Osteocyte (in vitro differentiated cells): ENCODE measurements at places on chromosomes 12 and 14. TPM values are rescaled to one million over a fixed set of nuclear protein-coding genes. Genes with fewer than 3 reads are reported as not detected.
A peak's percentile ranks its signal among the peaks of the same experiment; 100 is the strongest.

GRCh38 chr12:24954261-24954660, 5.4 kb upstream of the BCAT1 start:
- DNase-seq: no peak

- DNase-seq: peak; percentile 89
Observed at GRCh38 chr12:13135371-13136178, 32.1 kb upstream of the GSG1 start.

Gene SMCO3
- not detected in 2 replicates for total RNA-seq

Gene OR4E2
- total RNA-seq: not detected in 2 replicates

DNA sequence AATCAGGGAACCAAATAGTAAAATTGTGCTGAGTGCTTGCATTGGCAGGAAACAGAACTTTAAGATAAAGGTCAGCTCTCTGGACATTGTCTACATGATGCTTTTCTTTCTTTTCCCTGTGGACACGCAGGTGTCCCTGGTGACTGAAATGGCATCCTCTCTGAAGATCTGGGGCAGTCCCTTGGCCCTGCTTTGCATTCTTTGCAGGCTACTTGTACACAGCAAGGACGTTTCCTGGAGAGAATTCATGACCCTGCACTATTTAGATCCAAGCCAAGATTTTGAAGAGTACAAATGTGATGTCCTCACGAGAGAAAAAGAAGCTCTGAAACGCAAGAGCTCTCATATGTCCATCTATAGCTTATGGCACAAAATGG, 11.3 kb upstream of the EDDM3A start:
- no peak for DNase-seq

Gene HOXC12
- total RNA-seq: not detected in 2 replicates

GRCh38 chr14:51783765-51784164, 76.6 kb upstream of the GNG2 start:
- no peak for DNase-seq

DNA sequence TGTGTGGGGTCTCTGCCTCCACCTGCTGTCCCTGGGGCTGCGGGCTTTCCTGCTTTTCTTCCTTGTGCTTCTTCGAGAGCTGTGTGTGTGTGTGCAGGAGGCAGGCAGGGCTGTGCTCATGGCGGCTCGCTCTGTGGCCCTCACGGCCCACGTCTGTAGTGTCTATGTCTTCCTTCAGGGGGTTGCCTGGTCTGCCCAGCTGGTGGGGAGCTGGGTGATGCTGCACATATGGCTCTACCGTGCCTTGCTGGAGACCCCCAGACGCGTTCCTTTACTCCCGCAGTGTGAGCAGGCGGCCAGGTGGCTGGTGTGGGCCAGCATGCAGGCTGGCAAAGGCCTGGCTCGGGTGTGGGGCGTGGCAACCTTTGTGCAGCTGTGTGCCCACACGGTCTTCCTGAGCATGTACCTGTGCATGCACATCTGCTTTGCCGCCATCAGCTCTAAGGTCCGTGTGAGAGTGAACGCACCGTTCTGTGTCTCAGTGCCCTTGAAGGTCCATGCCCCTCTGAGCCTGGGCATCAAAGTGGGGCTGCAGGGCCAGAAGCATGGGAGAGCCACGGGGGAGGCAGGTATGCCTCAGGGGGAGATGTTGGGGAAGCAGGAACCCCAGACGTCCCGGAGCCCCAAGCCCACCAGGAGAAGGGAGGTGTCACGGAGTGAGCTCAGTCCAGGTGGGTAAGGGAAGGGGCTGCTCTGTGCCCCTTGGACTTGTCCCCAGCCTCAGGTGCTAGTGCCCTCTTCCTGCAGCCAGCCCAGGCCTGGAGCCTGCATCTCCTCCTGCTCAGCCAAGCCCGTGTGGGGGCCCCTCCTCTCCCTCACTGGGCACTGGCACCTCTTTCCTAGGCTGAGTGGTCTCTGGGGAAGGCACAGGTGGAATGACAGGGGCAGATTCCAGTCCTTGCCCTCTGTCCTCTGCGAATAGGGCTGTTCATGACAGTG, 26.4 kb downstream of the CLSTN3 start:
- no peak for DNase-seq

GRCh38 chr12:57199191-57199590, 17.4 kb upstream of the NXPH4 start:
- DNase-seq: no peak

Gene SLCO1B1
- not detected in 2 replicates for total RNA-seq

Gene PLEKHH1
- total RNA-seq: 0.50 and 1.0 TPM in 2 replicates

Gene PLEK2
- total RNA-seq: not detected in 2 replicates

Gene GARIN6
- not detected in 2 replicates for total RNA-seq

DNA sequence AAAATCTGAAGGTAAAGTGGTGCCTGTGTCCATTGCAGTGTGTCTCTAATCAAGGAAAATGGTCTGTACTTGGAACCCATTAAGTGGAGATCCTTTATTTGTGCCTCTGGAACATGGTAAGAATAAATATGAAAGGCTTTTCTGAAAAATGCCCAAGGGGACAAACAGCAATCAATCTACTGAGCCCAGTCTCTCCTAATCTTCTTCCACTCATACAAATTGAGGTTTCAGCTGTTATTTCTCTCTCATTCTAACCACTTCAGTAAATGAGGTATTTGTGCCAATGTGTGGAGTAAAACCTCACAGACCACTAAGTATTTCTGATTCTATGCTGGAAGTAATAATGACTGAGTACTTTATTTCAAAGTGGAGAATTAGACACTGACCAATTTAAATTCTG, 82.3 kb upstream of the ST8SIA1 start:
- no peak for DNase-seq

GRCh38 chr14:64928239-64929013, 14.1 kb downstream of the GPX2 start:
- no peak for DNase-seq

DNA sequence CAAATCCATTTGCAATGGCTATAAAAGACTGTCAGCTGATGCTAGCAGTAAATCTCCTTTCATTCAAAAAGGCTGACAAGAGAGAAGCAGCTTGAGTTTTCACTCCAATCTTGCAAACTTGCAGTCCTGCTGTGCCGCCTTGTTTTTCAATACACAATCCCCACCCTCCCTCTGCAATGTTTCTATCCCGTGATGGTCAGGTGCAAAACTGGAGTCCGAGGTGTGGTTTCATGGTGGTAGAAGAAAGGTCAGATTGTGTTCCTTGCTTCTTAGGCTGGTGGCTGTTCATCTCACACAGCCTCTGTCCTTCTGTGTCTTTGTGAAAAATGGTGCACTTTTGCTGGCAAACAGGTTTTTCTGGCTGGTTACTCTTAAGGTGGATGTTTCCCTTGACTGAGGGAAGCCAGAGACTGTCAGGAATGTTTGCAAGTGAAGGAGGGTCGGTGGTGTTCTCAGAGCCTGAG, 27.7 kb upstream of the TBX3 start:
- DNase-seq: no peak

DNA sequence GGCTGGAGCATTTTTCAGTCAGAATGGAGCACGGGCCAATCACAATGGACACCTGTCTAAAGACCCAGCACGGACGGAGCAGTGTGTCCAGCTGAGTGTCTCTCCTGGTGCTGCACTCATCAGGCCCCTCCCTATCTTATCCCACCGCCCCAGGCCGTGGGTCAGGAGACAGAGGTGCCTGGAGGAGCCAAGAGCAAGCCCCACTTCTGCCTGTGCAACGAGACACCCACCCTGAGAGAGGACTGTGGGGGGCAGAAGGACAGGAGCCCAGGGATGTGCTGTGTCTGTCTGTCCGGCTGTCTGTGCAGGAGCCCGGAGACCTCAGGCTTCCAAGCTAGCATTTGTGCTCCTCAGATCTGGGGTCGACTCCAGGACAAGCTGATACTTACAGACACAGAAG, 69.6 kb upstream of the SFSWAP start:
- DNase-seq: no peak

Gene TAS2R46
- total RNA-seq: 1.3 and 1.5 TPM in 2 replicates

Gene SERPINA5
- 0.16 TPM in 1 of 2 replicates, not detected in the other for total RNA-seq

Gene LPAR5
- total RNA-seq: 0.32 and 0.50 TPM in 2 replicates

DNA sequence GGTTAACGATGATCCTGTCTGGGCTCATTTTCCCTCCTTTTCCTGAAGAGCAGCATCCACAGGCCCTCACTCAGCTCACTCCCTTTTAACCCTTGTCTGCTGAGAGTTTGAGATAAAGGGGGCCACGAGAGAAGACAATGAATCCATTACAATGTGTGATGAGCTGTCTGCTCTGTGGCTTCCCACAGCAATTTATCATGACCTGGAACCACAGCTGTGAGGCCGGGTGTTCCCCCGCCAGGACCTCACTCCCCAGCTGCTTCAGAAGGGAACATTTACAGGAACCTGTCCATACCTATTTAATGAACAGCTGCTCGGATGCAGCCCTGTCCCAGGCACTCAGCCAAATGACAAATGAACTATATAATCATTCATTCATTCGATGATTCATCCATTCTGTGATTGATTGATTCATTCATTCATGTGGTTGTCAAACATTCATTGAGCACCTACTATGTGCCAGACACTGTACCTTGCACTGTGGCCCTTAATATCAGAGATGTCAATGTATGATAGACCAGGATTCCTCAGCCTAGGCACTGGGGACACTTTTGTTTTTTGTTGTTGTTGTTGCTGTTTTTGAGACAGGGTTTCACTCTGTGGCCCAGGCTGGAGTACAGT, 18.5 kb upstream of the P2RX7 start:
- no peak for DNase-seq

Gene LTB4R
- 10.0 and 11.3 TPM in 2 replicates for total RNA-seq

Gene PAX9
- total RNA-seq: 3.9 and 4.6 TPM in 2 replicates

DNA sequence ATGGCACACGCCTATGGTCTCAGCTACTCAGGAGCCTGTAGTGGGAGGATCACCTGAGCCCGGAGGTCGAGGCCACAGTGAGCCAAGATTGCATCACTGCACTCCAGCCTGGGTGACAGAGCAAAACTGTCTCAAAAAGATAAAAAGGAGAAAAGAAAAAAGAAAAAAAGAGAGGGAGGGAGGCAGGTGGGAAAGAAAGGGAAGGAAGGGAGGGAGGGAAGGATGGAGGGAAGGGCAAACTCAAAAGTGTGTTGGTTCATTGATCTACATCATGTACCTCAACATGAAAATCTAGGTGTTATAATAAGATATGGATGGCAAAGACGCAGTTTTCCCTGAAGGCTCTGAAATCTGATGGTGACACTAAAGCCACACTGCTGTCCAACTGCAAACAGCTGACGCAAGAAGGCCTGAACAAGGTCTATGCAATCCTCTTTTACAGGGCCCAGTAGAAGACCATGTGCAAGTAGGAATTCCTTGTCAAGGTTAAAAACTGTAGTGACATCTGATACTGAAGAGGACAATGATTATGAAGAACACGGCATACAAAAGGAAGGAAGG, 143.6 kb downstream of the ITPR2 start:
- DNase-seq: no peak

Gene SLC4A8
- total RNA-seq: 3.6 and 4.2 TPM in 2 replicates

- DNase-seq: peak; percentile 88
Observed at GRCh38 chr14:61147831-61148549, 133.1 kb downstream of the TMEM30B start.

Gene CLEC1A
- total RNA-seq: not detected in 2 replicates

- no peak for DNase-seq
Observed at GRCh38 chr12:88391556-88391955, 188.7 kb downstream of the KITLG start.

Gene DCN
- 2,230 and 2,247 TPM in 2 replicates for total RNA-seq

DNA sequence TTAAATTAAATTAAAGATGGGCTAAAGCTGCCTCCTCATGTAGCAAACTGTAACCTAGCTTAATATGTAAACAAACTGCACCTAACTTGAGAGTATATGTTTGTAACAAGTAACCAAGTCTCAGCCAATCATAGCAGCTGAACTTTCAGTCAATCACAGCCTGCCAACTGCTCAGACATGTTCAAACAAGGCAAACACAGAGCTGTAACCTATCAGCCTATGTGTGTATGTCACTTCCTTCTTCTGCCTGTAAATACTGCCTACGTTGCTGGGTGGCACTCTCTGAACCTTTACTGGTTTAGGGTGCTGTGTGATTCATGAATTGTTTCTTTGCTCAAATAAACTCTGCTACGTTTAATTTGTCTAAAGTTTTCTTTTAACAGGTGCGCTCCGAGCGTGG, 2.9 kb downstream of the SERPINA6 start:
- DNase-seq: peak; percentile 25

- DNase-seq: no peak
Observed at GRCh38 chr12:6724409-6724797, 557 bp downstream of the COPS7A start.

Gene KRT2
- not detected in 2 replicates for total RNA-seq

Gene IFI27
- 1.5 and 2.6 TPM in 2 replicates for total RNA-seq

- DNase-seq: no peak
Observed at GRCh38 chr14:25833341-25834126, 764.3 kb downstream of the NOVA1 start.

Gene ANKRD33
- not detected in 2 replicates for total RNA-seq

DNA sequence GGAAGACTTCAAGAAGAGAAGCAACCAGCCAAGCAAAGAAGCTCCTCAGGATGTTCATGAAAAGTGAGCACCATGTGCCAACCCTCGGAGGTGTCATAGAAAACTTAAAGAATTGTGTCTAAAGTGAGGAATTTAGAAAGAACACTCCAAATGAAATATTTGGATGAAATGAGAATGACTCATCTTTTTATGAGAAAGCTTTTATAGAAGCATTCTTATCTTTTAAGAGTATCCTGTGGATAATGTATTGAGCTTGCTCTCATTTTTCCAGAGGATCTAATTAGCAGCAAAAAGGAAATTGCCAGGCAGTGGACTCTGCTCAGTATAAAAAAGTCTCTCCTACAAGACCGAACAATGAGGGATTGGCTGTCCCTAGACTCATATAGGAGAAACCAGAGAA, 454.9 kb downstream of the LRIG3 start:
- no peak for DNase-seq

Gene PZP
- not detected in 2 replicates for total RNA-seq

Gene CPNE8
- 8.7 and 11.1 TPM in 2 replicates for total RNA-seq

GRCh38 chr12:15625075-15625474, 164.1 kb downstream of the EPS8 start:
- no peak for DNase-seq
